Panc1 (cell line): ENCODE measurements at places on chromosomes 11 and 22.

GRCh38 chr22:49449377-49449776 is 378.3 kb downstream of the BRD1 start:
- no peak for DNase-seq

- DNase-seq: no peak
Measured at GRCh38 chr11:15045891-15046290, 27.5 kb upstream of the CALCB start.

DNA sequence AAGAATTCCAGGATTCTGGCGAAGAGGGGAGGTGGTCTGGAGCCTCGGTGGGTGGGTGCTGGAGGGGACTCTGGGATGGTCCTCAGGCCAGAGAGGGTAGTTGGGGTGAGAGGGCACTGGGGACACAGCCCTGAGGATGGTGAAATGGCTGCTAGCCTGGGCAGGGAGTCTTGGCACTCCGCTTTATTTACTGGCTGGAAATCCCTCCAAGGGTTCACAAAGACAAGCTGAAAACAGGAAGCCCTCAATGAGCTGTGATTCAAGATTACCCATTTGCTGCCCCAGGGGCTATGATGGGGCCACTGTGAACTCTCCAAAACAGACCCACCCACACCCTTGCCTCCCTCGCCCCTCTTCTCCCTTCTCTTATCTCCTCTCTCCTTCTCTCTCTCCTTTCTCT is 71.9 kb downstream of the FBXO7 start:
- no peak for DNase-seq

DNA sequence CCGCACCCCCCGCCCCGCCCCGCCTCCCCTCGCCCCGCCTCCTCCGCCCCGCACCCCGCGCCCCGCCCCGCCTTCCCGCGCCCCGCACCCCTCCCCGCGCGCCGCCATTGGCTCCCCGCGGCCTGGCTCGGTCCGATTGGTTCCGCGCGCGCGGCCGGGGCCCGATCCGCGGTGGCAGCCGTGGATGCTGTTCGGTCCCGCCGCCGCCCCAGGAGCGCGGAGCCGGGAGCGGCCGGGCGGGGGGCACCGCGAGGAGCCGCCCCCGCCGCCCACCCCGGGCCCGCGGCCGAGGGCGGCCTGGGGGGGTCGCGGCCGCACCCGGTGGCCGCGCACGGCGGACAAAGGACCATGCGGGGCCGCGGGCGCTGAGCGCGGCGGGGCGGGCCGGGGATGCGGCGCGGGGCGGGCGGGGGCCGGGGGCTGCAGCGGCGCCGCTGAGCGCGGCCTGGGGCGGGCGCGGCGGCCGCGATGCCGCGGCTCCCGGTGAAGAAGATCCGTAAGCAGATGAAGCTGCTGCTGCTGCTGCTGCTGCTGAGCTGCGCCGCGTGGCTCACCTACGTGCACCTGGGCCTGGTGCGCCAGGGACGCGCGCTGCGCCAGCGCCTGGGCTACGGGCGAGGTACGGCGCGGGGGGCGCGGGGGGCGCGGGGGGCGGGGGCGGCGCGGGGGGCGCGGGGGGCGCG is at the start of gene B4GALNT4:
Gene B4GALNT4 (plus strand): TSS at position 164 of the 683 bp plus-strand sequence. CDS start 305 bp downstream, at position 469.
- no peak for DNase-seq

DNA sequence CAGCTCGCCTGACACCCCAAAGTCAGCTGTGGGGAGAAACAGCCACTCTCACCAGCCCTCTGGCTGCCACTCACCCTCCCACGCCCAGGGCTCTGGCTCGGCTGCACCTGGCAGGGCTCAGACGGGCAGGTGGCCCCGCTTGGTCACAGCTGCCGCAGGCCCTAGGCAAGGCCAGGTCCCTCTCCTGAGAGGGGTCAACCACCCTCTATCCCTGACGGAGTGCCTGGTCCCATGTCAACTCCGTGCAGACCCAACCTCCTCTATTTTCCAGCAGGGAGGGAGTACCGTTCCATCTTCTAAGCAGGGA is 1.9 kb downstream of the MAP4K2 start:
- DNase-seq: no peak

GRCh38 chr11:106021181-106021966 is 666 bp downstream of the MSANTD4 start:
- no peak for DNase-seq

DNA sequence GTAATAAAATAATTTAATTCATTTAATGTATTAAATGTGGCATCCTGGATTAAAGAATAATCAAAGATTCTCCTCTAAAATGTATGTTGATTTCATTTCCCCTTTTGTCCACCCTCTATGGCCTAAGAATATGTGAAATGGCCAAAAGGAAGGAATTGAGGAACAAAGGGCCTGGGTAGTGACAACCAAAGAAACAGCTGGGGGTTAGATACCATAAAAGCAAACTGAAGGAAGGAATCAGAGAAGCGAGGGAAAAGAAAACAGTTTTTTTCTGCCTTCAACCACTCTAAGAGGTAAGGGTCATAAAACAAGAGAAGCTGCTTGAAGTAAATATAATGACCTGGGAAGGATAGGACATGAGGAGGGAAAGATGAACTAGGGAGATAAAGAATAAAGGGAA is 139.3 kb downstream of the FAM76B start:
- no peak for DNase-seq

DNA sequence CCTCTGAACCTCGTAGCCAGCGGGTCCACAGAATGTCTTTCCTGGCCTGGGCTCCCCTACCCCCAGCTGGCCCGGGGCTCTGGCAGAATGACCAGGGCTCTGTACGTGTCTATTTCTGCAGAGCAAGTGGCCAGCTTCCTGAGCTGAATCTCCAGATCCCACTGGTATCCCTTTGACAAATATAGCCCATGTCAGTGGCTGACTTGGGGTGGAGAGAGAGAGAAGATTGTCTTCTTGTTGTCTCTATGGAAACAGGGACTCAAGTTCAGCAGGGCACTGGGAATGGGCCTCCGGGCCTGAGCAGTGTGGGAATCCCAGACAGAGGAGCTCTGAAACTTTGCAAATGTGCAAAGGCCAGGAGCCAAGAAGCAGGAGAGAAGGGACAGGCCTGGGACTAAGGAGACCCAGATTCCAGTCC is 33.9 kb downstream of the ANO1 start:
- no peak for DNase-seq

GRCh38 chr11:10454878-10455631 is at the start of gene AMPD3:
Gene AMPD3 (plus strand): TSS chr11:10455264. CDS start chr11:10461520, 6,256 bp downstream.
- DNase-seq: peak; percentile 96

- DNase-seq: no peak
Measured at GRCh38 chr22:16831257-16831656, 6.0 kb upstream of the XKR3 start.

GRCh38 chr22:50702261-50702671 is 29.6 kb downstream of the SHANK3 start:
- no peak for DNase-seq

DNA sequence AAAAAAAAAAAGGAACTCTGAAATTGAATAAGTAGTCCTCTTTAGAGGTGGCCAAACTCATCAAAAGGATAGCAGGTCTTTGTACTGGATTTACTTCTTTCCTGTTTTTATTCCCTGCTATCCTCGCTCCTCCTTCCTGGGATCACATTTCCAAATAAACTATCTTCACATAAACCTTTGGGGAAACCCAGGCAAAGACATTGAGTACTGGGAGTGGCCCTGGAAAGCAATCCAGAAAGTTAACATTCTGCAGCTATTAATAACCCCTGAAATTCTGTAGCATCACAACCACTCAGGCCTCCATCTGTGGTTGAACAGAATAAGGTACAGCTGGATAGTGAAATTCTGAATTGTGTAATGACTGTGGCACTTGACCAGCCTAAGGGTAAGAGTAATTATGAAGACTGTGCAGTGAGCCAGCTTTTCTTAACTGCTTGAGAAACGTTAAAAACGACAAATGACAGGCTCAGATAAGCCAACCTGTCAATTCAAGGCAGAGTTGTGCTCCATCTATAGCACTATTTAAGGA is 58.8 kb downstream of the ISX start:
- DNase-seq: no peak

DNA sequence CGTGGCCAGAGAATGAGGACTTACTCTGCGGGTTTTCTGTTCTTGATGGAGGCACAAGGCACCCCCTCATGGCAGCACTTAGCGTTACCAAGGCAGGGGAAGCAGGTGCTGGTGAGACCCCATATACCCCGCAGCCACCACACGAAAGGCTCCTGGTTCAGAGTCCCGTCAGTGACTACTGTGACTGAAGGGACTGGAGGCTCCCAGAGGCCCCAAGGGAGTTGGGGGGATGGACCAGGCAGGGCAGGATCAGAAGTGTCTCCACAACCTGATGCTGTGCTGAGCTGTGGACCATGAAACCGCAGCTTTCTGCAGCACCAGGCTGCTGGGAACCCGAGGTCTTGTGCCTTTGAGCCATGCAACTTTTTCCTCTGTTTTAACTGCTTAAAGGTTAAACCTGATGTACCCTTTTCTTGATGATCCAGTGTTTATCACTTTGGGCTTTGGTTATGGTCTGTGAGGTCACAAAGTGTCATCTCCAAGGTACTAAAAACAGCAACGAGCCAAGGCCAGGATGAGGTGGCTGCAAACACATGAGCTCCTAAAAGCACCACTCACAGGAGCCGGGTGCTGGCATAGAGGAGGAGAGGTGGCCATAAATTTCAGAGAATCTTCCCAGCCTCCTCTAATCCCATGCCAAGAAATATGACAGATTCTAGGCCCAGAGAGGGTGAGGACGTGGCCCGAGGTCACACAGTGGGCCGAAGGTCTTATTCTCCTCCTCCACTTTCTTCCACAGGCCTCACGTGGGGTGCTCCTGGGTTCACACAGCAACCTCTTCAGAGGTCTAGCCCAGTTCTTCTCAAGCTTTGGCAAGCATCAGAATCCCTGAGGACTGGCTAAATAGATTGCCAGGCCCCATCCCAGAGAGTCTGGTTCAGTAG is 4.2 kb upstream of the LRRC32 start:
- DNase-seq: no peak

GRCh38 chr11:79066456-79067351 is 374.1 kb downstream of the TENM4 start:
- DNase-seq: no peak

DNA sequence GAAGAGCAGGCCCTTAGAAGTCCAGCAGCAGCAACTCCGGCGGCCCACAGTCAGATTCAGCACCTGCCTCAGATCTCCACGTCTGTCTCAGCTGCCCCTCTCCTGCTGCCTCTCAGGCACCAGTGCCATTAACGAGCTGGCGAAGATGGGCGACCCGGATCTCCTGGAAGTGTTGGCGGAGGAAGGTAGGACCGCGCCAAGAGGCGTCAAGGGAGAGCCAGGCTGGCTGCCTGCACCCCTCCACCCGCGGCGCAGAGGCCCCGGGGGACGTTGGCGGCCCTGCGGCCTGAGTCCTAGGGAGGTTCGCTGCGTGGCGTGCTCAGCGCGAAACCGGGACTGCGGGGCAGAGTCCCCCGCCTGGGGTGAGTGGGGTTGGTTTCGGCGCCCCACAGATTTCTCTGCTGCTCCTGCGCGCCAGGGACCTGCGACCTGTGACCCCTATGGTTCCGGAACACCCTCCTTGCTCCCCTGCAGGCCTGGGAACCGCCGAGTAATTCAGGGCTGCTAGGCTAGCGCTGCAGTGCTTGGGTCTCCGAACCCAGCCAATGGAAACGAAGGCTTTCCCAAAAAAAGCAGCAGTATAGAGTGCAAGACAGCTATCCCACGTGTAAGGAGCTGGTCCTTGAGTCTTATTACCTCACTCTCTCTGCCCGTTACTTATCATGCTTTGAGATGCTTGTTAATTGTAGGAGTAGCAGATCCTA is 615 bp downstream of the ANO5 start:
- DNase-seq: no peak

DNA sequence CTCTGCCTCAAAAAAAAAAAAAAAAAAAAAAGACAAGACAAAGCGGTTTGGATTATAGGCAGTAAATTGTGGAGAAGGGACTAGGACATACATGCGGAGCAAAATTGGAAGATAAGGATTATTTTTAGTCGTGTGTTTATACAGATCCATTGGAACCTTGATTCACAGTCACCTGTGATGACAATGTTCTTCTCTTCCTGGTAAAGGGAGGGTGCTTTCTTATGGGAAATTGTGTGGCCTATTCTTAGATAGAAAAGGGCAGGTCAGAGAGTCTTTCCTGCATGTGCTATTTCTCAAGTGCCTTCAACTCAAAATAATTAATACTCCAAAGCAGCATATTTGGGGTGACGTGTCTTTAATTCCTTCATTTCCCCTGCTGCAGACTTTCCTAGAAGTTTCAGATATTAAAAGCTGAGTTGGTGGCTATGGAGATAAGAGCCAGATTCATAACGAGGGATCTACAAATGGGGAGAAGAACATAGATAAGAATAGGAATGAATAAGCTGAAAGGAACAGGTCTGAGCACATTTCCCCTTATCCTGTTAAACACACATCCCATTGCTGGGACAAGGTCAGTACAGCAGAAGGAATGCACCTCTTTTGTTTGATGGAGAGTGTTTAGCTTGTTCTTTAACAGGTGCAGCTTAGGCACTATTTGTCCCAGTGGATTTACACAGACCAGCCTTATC is 22.5 kb downstream of the GSTT2B start:
- no peak for DNase-seq
